ENCODE measurements at places on chromosomes 1 and 21.
A peak's percentile ranks its signal among the peaks of the same experiment; 100 is the strongest.

DNA sequence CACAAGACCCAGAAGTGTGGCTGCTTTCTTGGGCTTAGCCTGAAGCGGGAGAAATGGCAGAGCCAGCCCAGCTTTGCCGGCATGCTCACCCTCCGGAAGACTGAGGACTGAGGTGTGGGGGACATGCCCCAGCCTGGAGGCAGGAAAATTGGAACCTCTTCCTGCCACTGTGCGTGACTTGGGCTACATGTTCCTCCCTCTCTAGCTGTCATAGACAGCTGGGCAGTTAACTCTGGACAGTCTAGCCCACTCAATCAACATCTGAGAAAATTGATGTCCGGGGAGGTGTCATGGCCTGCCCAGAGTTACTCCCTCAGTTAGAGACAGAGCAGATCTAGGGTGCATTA, 59.7 kb downstream of the UBE2T start:
- no peak for DNase-seq

DNA sequence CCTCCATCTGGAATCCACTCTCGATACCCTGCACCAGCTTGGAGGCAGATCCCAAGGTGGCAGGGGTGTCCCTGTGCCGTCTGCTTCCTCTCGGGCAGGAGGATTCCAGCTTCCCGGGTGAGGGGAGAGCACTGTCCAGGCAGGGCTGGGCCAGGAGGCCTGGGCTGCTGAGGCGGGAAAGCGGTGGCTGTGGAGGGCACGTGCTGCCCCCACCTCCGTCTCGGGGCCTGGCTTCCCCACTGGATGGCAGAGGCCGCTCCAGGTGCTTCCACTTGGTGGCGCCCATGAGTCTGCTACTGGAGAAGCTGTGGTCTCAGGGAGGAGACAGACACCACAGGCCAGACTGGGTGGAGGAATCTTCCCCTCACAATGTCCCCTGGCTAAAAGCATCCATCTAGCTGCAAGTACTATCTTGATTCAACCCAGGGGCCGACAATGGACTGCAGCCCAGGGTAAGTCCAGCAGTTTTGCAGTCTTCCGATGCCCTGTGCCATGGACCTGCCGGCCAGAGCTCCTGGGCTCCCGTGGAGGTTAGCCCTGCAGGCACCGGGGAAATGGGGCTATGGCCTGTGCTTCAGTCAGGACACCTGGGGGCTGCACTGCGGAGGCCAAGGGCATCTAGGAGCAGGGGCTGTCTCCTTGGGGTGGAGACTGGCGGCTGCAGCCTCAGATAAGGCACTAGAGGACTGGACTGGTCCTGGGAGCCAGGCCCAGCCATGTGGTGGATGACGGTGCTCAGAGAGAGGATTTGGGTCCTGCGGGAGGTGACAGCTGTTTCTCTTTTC, 41.3 kb upstream of the EIF4G3 start:
- DNase-seq: no peak

- no peak for DNase-seq
Observed at GRCh38 chr1:145991735-145992412, 4.5 kb downstream of the TXNIP start.

- DNase-seq: peak; percentile 95
Observed at GRCh38 chr1:24364975-24365678, 46.0 kb downstream of the GRHL3 start.

Data from stromal cell of bone marrow (primary cell).